ENCODE measurements at places on chromosomes 11 and 22. TPM values are rescaled to one million over a fixed set of nuclear protein-coding genes. Genes with fewer than 3 reads are reported as not detected.

TRIM6 gene
- 6.5 TPM for total RNA-seq

DNA sequence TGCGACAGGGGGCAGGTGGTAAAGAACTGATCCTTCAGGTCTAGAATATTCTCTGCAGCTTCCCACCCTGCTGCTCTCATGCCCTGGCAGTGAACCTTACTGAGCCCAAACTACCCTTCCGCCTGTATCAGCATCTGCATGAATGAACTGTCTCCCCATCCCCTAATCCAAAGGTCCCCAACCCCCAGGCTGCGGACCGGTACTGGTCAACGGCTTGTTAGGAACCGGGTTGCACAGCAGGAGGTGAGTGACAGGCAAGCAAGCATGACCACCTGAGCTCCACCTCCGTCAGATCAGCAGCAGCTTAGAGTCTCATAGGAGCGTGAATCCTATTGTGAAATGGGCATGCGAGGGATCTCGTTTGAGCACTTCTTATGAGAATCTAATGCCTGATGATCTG lies 58.2 kb upstream of the LMO1 start:
- DNase-seq, result no peak

- DNase-seq, result no peak
Observed at GRCh38 chr11:72730737-72731136, 21.5 kb downstream of the ARAP1 start.

- no peak for DNase-seq
Observed at GRCh38 chr22:30474683-30475424, 3.0 kb upstream of the SEC14L3 start.
